ENCODE measurements at places on chromosomes 2 and 18.

- no peak for DNase-seq
Observed at GRCh38 chr2:145021962-145022665, 502.2 kb upstream of the ZEB2 start.

DNA sequence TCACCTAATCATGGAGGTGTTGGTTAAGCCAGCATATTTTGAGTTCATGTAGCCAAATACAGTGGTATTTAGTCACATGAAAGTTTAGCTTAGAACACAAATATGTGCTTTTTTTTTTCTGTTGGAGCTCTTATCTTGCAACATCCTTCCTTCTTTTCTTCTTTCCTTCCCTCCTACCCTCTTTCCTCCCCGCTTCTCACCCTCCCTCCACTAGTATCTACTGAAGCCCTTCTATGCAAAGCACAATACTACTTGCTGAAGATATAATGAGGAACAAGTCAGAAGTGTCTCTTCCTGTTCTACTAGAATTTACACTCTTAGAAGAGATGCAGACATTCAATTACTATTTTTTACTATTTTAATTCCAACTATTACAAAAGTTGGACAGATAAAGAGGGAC lies 105.0 kb upstream of the ITGA4 start:
- no peak for DNase-seq

DNA sequence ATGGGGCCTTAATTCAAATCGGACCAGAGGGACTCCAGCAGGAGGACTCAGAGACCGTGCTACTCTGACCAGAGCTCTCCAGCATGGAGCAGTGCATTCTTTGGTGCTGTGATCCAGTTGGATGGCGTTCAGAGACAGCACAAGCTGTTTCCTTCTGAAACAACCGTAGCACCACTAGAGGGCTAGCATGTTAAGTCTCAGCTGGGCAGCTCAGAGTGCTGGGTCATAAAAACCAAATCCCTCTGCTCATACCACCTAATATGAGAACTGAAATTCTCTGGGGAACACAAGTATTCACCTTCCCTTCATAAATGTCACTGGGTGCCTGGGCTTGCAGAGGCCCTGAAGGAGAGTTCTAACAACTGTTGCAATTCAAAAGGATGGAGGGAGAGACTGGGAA lies 97.7 kb upstream of the TFCP2L1 start:
- no peak for DNase-seq

DNA sequence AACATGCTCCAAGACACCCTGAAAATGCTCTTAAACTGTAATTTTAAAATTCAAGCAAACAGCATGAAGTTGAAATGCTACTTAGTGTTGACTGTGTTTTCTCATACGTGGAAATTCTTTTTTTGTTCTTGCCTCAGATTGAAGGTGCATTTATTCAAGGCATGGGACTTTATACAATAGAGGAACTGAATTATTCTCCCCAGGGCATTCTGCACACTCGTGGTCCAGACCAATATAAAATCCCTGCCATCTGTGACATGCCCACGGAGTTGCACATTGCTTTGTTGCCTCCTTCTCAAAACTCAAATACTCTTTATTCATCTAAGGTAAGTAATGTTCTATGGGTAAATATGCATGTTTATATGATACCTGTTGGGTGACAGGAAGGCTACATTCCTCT lies 82.7 kb downstream of the AOX1 start:
- DNase-seq = no peak

- DNase-seq = no peak
Observed at GRCh38 chr18:8117006-8117371, 492.2 kb upstream of the RAB12 start.

DNA sequence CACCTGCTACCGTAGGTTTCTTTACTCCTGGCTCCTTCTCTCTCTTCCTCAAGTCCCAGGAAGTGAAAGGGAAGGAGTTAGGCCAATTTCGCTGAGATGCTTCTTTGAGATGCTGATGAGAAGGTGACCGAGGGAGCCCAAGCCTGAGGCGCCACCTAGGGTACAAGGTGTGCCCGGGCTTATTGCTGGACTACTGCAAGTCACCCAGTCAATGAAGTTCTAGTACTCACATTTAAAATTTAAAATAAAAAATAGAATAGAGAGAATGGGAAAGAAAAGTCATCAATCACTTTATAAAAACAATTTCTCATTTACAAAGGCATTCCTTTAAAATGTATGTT lies 45.3 kb downstream of the ACAA2 start:
- peak; percentile 75 for DNase-seq

DNA sequence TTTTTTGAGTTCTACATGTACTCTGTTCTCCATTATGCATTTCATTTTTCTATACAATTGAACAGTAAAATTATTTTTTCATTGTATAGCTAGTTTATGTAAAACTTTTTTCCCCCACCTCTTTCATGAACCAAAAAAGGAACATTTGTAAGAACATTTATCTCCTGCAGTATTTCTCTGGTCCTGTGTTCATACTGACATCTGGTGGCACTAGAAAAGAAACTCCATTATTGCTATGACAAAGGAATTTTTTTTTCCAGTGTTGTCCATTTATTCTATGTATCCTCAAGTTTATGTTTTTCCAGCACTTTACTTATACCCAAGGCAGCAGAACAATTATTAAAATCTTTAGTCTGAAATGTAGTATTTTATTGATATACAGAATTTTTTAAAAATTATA lies 27.4 kb upstream of the CHAC2 start:
- DNase-seq = no peak

- peak; percentile 77 for DNase-seq
Observed at GRCh38 chr2:71000780-71001591, 6.3 kb upstream of the TEX261 start.

DNA sequence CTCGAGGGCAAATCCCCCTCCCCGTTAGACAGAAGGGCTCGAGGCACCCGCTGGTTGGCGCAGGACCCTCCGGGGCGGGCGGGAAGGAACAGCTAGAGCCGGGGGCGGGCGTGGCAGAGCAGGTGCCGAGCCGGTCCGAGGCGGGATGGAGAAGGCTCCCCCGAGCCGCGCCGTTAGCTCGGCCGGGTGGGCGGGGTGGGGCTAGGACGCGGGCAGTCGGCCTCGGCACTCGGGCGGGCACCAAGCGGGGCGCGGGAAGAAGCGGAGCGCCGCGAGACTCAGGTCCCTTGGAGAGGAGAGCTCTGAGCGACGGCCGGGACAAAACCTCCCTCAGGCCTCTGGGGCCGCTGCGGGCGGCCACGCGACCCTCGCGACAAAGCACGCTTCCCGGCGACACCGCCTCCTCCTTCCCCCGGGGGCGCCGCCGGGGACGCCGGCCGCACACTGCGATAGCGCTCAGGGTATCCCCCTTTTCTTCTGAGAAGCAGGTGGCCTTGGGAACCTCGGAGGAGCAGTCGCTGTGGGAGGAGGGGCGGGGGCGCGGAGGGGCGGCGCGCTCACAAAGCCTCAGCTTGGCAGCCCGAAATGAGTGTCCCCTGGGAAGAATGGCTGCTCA lies 721 bp downstream of the FHOD3 start:
- DNase-seq = peak; percentile 12

DNA sequence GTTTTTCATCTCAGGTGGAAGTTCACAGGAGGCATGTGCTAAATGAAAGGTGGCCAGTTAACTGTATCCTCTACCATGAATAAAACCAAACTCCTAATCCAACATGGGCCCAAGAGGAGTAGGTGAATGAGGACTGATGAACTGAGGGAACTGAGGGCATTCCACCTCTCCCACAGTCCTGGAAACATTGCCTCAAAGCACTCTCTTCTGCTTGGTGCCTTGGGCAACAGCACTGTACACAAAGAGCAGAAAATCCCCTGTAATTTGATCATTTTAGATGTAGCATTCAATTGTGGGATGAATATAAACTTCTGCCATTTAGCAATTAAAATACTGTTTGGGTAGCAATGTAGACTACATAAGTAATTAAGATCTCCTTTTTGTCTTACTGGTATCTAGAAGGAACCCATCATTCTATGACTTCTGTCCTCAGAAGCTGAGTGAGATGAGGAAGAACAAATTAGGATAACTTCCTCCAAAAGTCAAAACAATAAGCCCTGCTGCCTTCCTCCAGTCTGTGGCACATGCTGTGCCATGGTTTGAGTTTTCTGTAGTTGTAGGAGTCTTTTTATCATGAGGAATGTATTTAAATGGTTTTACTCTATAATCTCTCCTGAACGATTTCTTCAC lies 86.7 kb upstream of the ZEB2 start:
- DNase-seq = no peak

DNA sequence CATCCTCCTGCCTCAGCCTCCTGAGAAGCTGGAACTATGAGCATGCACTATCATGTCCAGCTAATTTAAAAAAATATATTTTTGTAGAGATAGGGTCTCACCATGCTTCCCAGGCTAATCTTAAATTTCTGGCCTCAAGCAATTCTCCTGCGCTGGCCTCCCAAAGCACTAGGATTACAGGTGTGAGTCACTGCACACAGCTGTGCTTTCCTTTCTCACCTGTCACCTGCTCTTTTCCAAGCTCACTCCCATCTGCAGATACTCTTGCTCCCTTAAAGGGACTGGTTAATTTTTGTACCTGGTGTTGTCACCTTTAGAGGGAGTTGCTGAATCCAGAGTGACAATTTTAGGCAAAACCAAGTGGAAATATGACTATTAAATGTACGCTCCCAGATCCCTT lies 178.2 kb downstream of the LOXHD1 start:
- no peak for DNase-seq

DNA sequence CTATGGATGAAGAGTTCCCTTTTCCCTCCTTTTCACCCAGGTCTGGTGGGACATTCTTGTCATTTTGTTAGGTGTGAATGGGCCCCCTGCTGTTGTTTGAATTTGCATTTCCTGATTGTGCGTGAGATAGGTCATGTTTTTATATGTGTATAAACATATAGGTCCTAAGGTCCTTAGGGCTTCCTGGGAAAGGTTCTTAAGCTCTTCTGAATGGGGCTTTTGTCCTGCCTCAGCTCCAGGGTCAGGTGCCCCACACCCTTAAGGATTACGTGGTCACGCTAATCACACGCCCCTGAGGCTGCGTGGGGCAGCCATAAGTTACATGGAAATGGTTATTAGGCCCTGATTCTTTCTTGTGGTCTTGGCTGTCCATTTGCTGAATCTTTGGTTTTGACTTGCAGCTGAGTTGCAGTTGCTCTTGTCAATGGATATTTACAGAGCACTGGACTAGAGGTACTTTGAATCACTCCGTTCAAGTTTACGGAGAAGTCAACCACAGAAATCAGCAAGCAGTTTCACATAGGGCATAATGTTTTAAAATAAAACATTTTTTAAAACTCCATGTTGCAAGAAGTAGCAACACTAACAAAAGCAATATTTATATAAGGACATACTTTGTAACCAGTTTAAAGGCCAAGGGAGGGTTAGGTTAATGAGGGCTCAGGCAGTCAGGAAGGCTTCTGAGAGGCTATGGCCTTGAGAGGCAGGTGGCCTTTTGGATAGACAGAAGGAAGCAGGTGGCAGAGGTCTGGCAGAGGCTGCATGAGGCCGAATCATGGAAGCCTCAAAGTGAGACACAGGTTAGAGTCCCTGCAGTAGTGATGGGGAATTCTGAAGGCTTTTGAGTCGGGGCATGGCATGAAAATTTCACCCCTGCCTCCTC lies 24.2 kb downstream of the LIPG start:
- DNase-seq = no peak

- DNase-seq = no peak
Observed at GRCh38 chr2:42880738-42881690, 88.6 kb upstream of the HAAO start.

- no peak for DNase-seq
Observed at GRCh38 chr2:260507-261161, 3.2 kb downstream of the SH3YL1 start.

GRCh38 chr2:229719926-229720647 lies 5.7 kb upstream of the DNER start:
- no peak for DNase-seq

DNA sequence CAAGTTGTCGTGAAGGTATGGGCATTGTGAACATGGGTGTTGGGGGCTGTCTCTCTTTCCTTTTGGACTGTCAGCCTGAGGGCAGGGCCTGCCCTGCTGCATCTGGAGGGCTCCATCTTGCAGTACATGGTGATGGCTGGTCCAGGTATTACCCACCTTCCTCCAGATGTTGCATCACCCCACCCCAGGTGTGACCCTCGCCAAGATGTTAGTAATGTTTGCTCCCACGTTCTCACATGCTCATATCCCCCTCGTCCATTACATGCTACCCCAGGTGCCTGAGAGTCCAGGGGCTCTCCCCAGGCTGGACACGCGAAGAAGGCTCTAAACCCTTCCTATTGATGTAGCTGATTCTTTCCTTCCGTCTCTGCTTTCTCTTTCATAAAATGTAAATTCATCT lies 13.9 kb downstream of the ZAP70 start:
- DNase-seq = no peak

DNA sequence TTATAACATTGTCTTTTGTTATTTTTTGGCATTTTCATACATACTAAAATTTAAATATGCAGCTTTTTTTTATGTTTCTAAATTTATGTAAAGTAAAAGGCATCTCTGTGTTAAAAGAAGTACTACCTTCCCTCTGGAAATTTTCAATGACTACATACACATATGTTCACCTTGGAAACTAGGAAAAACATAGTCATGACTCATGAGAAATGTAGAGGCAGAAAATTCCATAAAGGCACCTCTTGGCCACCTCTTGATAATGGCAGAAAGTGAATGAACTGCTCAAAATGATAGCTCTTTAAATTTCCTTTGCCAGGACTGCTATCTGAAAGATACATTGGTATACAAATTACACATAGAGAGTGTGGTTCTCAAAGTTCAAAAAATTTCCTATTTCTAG lies 889.1 kb upstream of the ZEB2 start:
- DNase-seq = no peak

- DNase-seq = no peak
Observed at GRCh38 chr2:3747032-3747654, 43.8 kb downstream of the DCDC2C start.

- no peak for DNase-seq
Observed at GRCh38 chr18:26992926-26993325, 127.4 kb upstream of the AQP4 start.

DNA sequence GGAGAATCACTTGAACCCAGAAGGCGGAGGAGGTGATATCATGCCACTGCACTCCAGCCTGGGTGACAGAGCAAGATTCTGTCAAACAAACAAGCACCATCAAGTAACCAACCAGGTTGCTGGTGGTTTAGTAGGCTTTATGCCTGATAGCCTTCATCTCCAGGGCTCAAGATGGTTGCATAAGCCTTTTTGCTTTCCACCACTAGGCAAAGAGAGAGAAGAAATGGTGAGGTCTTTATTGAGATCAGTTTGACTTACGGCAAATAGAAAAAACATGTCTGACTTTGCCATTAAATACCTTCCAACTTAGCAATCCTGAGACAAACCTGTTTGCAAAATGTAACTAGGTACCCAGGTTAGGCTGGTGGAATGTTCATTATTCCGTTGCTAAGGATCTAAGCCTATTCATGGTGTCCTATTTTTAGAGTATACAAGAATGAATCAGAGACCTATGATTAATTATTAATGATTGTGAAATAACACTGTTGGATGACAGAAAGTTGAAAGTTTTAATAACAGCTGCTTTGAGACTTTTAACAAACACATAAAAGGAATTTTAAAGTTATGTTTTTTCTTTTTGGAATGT lies 53.5 kb upstream of the SLC38A11 start:
- peak; percentile 46 for DNase-seq

Data from Calu3 (cell line).